ENCODE measurements at places on chromosomes 2 and 18.

DNA sequence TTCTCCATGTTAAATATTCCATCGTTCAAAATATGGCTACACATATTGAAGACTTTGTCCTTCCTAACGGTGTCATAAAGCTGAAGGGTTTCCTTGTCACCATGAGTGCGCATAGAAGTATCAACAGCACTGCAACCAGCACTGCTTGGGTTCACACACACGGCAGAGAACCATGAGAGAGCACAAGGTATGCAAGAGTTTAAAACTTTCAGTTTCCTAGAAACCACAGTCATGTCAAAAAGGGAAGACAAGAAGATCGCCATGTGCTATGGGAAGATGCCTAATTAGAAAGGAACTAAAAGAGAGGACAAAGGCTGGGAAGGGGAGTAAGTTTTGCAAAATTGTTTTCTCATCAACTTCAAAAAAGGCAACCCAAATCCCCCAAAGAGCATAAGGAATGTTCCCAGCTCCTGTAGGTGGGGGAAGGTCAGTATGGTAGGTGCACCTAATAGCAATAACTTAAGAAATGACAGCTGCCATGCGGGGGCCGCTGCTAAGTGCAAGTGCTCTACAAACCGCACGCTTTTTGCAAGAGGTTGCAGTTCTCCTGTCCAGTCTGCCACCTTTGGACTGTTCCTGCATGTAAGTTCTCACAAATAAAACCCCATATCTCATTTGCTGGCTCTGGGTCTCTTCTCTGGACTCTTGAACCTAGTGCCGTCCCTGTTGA is 136.8 kb downstream of the TMEM163 start:
- no peak for DNase-seq

- no peak for DNase-seq
Measured at GRCh38 chr2:85719609-85720240, 25.6 kb downstream of the GNLY start.

DNA sequence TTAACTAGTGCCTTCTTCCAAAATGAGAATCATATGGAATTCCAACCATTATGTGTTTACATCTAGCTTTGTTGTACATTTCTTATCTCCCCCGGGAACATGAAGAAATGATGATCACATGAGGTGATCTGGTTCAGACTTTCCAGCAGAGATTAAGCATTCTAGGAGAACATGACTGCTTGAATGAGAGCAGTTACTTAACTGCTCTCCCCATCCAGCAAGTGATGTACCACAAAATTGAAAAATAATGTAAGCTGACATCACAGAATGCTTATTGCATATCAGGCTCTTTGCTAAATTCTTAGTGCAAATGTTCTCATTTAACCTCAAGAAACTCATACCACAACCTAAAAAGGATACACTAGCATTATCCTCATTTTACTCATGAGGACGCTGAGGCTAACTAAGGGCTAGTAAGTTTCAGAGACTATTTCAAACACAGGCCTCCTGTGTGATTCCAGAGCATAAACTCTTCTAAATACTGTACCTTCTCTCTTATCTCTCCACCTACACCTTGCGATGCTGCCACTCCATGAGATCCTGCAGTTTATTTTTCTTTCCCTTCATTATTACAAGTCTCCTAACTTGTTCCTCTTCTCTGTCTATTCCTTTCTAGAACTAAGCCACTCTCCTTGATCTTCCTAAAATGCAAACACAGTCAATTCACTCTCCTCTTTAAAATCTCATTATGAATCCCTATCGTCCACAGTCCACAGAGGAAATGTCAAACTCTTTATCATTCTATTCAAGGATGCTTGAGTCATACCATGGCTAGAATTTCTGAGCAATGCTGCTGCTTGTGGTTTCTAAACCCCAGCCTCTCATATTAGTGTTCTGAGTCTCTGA is 1224.8 kb upstream of the ZEB2 start:
- DNase-seq = no peak

DNA sequence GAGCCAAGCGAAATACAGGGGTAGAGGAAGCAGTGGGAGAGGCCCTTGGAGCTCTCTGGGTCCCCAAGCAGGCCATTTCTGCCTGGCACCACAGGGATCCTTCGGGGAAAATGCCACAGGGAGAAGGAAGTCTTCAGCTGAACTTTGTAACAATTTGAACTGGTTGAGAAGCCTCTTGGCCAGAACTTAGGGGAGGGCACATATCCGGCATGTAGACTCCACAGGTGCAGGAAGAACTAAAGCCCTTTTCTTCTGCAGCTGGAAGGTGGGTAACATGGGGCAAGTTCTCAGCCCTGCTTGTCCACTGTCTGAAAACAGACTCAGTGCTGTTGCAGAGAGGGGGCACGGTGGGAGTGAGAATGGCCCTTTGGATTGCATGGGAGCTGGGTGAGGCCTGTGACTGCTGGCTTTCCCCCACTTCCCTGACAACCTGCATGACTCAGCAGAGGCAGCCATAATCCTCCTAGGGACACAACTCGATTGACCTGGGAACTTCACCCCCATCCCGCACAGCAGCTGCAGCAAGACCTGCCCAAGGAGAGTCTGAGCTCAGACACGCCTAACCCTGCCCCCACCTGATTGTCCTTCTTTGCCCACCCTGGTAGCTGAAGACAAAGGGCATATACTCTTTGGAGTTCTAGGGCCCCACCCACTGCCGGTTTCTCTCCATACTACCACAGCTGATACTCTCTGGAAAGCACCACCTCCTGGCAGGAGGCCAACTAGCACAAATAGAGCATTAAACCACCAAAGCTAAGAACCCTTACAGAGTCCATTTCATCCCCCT is 101.6 kb upstream of the FAM136A start:
- no peak for DNase-seq

- no peak for DNase-seq
Measured at GRCh38 chr2:227252831-227253230, 72.2 kb upstream of the MFF start.

GRCh38 chr2:121052023-121052422 is 233.0 kb downstream of the TFCP2L1 start:
- no peak for DNase-seq

DNA sequence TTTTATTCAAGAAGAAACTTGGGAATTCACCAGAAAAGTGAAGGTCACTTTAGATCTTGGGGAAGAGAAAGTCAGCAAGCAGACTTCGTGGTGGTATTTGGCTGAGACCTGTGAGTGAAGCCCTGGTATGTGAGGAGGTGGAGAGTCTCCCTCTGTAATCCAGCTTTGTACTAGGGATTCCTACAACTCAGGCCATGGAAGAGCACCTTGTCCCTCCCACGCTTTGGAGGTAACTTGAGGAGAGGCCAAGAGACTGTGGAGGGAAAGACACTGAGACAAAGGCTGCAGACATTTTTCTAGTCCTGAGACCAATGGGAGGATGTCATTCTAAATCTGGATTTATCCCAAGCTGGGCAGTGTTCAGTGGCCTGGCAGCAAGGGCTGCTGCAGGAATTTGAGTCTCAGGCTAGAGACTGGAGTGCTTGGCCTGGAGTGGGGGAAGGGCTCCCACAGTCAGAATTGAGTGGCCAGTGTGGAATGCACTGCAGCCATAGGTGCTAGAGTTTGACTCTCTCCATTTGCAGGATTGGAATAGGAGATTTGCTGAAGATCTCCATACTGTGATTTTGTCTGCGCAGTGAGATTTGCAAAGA is 219.0 kb downstream of the ACTR3 start:
- no peak for DNase-seq

DNA sequence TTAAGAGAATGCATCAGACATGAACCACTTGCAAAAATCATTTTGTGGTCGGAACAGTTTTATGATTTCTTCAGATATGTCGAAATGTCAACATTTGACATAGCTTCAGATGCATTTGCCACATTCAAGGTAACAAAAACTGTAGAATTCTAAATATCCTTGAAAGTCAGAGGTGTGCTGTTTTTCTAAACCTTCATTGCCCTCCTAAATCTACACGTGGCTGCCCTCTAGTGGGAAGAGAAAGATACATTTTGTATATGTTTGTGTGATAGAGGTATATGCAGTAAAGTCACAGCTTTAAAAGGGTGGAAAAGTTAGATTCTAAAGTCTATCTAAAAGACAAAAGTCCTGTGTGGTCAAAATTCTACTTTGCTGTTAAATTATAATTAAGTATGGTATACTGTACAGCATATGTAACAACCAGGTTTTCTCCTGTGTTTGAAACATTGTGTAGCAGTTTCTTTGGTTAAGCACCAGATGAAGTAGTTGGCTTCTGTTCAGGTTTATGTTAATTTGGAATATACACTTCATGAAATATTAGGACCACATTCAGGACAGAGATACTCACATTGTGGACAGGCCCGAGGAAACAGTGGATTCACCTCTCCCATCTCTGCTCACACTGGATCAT is 65.9 kb upstream of the ITM2C start:
- no peak for DNase-seq

- no peak for DNase-seq
Measured at GRCh38 chr2:221775096-221775495, 203.0 kb upstream of the EPHA4 start.

DNA sequence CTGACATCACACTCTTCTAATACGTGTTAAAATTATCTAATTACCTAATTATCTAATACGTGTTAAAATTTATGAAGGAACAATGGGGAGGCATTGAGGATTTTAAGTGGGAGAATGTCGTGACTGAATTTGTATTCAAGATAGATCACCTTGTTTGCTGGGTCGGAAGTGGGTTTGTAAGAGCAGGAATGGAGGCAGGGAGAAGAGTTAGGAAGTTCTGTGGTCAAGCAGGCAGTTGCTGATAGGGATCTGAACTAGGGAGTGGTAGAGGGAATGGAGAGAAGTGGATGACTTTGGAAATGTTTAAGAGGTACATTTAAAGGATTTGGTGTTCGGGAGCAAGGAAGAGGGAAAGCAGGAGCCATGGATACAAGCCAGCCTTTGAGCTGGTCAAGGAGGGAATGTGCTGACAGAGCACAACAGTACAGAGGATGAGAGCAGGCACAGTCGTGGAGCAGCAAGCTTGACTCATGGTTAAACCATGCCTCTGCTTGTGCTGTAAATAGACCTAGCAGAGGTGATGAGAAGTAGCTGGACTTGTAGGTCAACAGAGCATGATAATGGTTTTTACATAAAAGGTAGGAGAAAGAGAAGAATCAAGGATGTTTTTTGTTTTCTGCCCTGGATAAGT is 16.2 kb downstream of the IL18RAP start:
- DNase-seq = no peak

DNA sequence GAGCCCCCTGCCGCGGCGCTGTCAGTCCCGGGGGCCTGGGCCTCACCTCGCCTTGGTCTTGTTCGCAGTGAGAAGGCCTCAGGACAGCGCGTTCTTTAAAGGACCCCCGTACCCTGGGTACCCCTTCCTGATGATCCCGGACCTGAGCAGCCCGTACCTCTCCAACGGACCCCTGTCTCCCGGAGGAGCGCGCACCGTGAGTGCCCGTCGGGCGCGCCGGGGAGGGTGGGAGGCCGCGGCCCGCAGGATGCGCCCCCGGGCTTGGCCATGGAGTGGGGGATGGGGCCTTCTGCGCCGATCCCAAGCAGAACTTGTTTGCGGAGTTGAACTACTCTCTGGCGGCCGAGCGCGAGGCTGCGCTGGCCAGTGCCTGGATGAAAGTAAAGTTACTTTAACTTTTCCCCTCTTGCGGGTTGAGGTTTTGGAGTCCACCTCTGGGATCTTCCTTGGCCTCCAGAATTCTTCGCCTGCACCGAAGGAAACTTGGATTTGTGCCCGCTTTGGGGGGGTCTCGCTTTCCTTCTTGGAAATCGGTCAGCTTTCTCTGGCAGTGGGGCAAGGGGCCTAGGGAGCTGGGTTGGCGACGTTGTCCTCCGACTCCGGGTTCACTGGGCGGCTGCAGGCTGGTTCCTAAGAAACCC is 1.2 kb downstream of the TCF7L1 start:
- no peak for DNase-seq

- DNase-seq = no peak
Measured at GRCh38 chr2:49616800-49617199, 462.5 kb upstream of the FSHR start.

- DNase-seq = no peak
Measured at GRCh38 chr18:59616501-59616900, 80.7 kb downstream of the CCBE1 start.
